Small intestine (tissue), 16 donors: ENCODE measurements at places on chromosomes 7 and 10.

GRCh38 chr7:156875766-156876165 is 17.2 kb downstream of the LMBR1 start:
- H3K27me3 ChIP-seq: no peaks in the 10 kb centered on the region
- no peak overlapping the region for H3K4me3 ChIP-seq
- H3K4me1 ChIP-seq: no peaks in the 10 kb centered on the region
- peaks cover 6% of the 10 kb centered on the region for H3K36me3 ChIP-seq
- DNase-seq: no peak
- H3K27ac ChIP-seq: no peak overlapping the region

GRCh38 chr10:63670291-63670898 is 149.2 kb downstream of the REEP3 start:
- H3K4me1 ChIP-seq: no peaks in the 10 kb centered on the region
- H3K27ac ChIP-seq: peak overlapping the region; percentile 71
- no peak for DNase-seq

DNA sequence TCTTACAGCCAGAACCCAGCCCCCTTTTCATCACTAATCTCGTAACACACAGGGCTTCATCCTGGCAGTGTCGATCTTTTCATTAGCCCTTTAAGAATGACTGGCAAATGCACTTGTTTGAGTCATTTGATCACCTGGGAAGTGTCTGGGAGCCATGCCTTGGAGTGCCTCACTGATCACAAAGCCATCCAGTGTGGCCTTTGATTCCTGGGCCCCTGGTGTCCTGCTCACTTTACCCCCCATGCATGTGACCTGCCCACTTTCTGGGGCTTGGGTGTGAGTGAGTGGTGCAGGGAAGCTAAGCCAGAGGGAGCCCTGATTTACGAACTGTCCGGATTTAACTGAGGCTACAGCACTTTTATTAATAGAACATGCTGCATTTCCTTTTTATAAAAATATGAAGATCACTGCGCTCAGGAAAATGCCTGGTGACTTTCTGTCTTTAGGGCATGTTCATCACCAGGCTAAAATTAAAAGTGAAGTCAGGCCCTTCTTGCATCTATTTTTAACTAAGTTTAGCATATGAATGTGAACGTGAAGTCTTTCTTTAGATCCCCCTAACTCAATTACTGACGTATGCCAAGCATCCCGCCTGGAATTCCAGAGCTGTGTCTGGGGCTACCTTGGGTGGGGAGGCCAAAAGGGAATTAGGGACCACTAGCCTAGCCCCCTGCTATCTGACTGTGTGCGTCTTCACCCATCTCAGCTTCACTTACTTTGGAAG is 23.6 kb downstream of the RBM20 start:
- DNase-seq: no peak
- H3K36me3 ChIP-seq: no peaks in the 10 kb centered on the region
- H3K4me3 ChIP-seq: no peak overlapping the region
- H3K27me3 ChIP-seq: peaks cover 28% of the 10 kb centered on the region
- H3K27ac ChIP-seq: no peak overlapping the region
- H3K4me1 ChIP-seq: peaks cover 3% of the 10 kb centered on the region

GRCh38 chr7:760006-760405 is 32.9 kb upstream of the PRKAR1B start:
- no peaks in the 10 kb centered on the region for H3K27me3 ChIP-seq
- peaks cover 18% of the 10 kb centered on the region for H3K36me3 ChIP-seq
- H3K4me1 ChIP-seq: no peaks in the 10 kb centered on the region

GRCh38 chr7:22681852-22682657 is 44.9 kb upstream of the IL6 start:
- no peak overlapping the region for H3K4me3 ChIP-seq
- no peak for DNase-seq
- no peaks in the 10 kb centered on the region for H3K27me3 ChIP-seq
- H3K27ac ChIP-seq: no peak overlapping the region
- no peaks in the 10 kb centered on the region for H3K36me3 ChIP-seq

DNA sequence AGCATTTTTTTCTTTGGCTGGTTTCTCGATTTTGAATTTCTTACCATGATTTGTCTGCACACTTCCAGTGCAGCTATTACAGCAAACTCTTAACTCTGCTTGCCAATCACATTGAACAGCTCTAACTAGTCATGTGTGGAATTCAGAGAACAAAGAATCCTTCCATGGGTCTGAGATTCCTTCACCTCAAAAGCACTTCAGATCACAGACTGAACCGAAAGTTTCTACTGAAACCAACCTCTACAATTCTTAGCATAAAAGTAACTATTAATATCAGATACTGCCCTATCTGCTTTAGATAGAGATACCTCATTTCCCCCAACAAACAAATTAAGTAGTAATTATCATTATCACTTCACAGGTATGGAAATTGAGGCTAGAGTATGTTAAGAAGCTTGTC is 56.5 kb upstream of the SP4 start:
- H3K27ac ChIP-seq: no peak overlapping the region
- no peaks in the 10 kb centered on the region for H3K36me3 ChIP-seq
- no peaks in the 10 kb centered on the region for H3K27me3 ChIP-seq
- H3K4me3 ChIP-seq: no peak overlapping the region
- DNase-seq: no peak

- H3K4me1 ChIP-seq: peaks cover 33% of the 10 kb centered on the region
- no peak for DNase-seq
- H3K36me3 ChIP-seq: no peaks in the 10 kb centered on the region
- no peak overlapping the region for H3K27ac ChIP-seq
Measured at GRCh38 chr7:4749798-4750197, 25.6 kb upstream of the AP5Z1 start.

GRCh38 chr7:95527033-95527775 is 41.5 kb downstream of the ASB4 start:
- no peak overlapping the region for H3K27ac ChIP-seq
- H3K27me3 ChIP-seq: no peaks in the 10 kb centered on the region
- peak; percentile 72 for DNase-seq

DNA sequence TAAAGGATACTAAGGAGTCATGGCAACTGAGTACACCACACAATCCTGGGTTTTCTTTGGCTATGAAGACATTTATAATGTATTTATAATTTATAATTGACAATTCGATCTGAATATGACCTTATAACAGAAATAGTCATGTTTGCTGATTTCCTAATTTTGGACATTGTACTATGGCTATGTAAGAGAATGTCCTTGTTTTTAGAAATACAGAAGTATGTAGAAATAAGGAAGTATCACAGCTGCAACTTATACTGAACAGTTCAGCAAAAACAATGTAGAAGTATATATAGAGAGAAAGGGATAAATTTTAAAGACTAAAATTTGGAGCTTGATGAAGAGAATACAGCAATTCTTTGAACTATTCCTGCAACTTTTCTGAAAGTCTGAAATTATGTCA is 32.6 kb downstream of the PRLHR start:
- no peak for DNase-seq
- no peaks in the 10 kb centered on the region for H3K4me1 ChIP-seq
- no peak overlapping the region for H3K4me3 ChIP-seq
- peaks cover 3% of the 10 kb centered on the region for H3K27me3 ChIP-seq
- H3K27ac ChIP-seq: no peak overlapping the region

- no peaks in the 10 kb centered on the region for H3K36me3 ChIP-seq
- H3K4me1 ChIP-seq: no peaks in the 10 kb centered on the region
- DNase-seq: peak; percentile 44
- H3K4me3 ChIP-seq: no peak overlapping the region
Measured at GRCh38 chr7:10412422-10413019, 561.2 kb upstream of the PHF14 start.

DNA sequence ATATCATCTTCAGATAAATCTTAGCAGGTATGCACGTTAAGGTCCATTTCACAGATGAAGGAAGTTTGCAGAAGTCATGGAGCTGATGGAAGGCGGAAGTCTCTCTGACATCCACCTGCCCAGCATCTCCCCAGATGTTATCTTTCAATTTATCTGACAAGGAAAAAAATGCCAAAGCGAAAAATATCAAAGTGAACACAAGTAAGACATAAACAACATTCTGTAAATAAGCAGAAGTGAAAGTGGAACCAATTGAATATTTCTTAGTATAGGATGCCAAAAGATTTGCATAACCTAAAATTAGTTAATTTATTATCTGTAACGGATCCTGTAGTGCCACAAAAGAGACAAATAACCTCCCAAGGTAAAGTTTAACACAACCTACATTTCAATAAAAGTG is 73.6 kb upstream of the NEBL start:
- H3K27me3 ChIP-seq: no peaks in the 10 kb centered on the region
- H3K4me3 ChIP-seq: no peak overlapping the region
- H3K36me3 ChIP-seq: no peaks in the 10 kb centered on the region
- no peaks in the 10 kb centered on the region for H3K4me1 ChIP-seq

- no peaks in the 10 kb centered on the region for H3K4me1 ChIP-seq
- no peak for DNase-seq
- H3K36me3 ChIP-seq: peaks cover 2% of the 10 kb centered on the region
- H3K27ac ChIP-seq: no peak overlapping the region
Measured at GRCh38 chr7:94422827-94423460, 28.2 kb downstream of the COL1A2 start.

DNA sequence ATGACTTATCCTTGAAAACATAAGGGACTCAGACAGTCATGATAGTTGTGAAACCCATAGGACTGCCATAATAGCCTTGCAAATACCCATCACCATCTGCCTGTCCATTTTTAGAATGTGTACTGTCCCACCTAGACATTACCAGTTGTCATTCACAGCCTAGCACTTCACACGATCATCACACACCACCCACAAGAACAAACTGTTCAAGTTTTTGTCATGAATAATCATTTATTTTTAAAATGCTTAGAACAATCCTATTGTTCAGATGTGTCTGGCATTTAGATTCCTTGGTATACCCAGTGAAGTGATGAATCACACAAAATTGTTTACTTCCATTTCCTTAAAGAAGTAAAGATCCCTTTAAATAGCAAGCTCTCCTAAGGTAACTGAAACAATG is 46.6 kb downstream of the CCDC3 start:
- no peak overlapping the region for H3K27ac ChIP-seq
- H3K4me3 ChIP-seq: no peak overlapping the region
- H3K27me3 ChIP-seq: no peaks in the 10 kb centered on the region
- DNase-seq: no peak
- no peaks in the 10 kb centered on the region for H3K36me3 ChIP-seq
- H3K4me1 ChIP-seq: no peaks in the 10 kb centered on the region
